Right atrium auricular region (tissue), 2 donors: ENCODE measurements at places on chromosomes 13 and 19. TPM values are rescaled to one million over a fixed set of nuclear protein-coding genes. Genes with fewer than 3 reads are reported as not detected.

The ONECUT3 gene
- not detected for total RNA-seq

GRCh38 chr13:106990594-106990993, 422.7 kb upstream of the ARGLU1 start:
- DNase-seq: no peak

The FAAP24 gene
- 0.67 TPM for total RNA-seq

The ZSCAN5B gene
- not detected for total RNA-seq

The PODNL1 gene
- 0.47 TPM for total RNA-seq

GRCh38 chr13:46855166-46855565, 41.7 kb downstream of the HTR2A start:
- no peak for DNase-seq

- DNase-seq: no peak
These were observed 6.9 kb downstream of the GRAMD1A start for GRCh38 chr19:35006999-35007365.

- DNase-seq: no peak
These were observed 30.0 kb downstream of the SOX1 start for GRCh38 chr13:112096959-112097358.

- no peak for DNase-seq
These were observed 5.5 kb upstream of the CTXN1 start for GRCh38 chr19:7931221-7932061.

- DNase-seq: no peak
These were observed 8.9 kb downstream of the ATG4D start for GRCh38 chr19:10552510-10553053.

DNA sequence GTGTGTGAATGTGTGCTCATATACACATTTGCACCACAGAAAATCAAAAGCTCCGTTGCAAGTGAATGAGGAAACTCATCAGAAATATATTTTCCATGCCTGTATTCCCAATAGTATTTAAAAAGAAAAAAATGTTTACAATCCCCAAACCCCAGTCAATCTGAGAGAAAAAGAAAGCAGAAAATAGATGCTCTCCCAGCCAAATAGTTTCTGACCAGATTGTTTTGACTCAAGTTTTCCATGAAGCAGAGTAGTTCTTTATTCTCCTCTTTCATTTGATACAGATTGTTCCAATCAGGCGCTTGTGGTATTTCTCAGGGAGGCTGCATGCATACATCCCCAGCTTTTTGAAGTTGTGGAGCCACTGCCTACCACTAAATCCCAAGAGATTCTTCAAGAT, 110.6 kb downstream of the STARD13 start:
- no peak for DNase-seq

- no peak for DNase-seq
These were observed 52.0 kb upstream of the TNFRSF19 start for GRCh38 chr13:23518231-23518630.

- DNase-seq: no peak
These were observed 5.7 kb upstream of the ZNF813 start for GRCh38 chr19:53461866-53462265.

DNA sequence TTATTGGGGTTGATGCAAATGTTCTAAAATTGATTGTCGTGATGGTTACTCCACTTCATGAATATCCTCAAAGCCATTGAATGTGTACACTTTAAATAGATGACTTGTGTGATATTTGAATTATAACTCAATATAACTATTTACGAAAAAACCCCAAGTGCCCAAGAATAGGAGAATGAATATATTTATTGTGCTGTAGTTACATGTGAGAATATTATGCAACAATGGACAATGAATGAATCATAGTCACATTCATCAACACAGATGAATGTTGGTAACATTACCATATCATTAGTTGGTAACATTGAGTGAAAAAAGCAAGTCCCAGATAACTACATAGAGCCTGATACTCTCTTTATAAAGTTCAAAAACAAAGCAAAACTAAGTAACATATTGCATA, 127.8 kb upstream of the UBL3 start:
- no peak for DNase-seq

DNA sequence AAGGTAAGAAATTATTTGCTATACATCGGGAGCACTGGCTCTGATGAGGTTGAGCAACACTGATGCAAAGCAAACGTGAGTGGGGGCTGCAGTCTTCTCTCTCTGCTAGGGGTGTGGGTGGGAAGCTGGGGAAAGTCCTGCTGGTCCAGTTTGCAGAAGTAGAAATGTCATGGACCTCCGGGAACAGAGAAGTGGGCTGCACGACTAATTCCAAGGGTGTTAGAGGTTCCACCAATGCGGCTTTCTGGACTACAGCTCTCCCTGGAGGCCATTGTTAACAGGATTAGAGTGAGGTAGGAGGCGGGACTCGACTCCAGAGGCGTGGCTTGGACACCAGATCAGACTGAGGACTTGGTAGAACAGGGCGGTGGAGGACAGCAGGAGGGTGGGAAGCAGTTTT, 5.7 kb upstream of the FBXO27 start:
- no peak for DNase-seq

- no peak for DNase-seq
These were observed 12.9 kb downstream of the CCDC70 start for GRCh38 chr13:51874651-51875050.

The IGSF23 gene
- total RNA-seq: not detected

GRCh38 chr13:72315312-72315711, 412.1 kb downstream of the MZT1 start:
- no peak for DNase-seq

- peak; percentile 61 for DNase-seq
These were observed 19.4 kb downstream of the CEACAM21 start for GRCh38 chr19:41595258-41595889.

DNA sequence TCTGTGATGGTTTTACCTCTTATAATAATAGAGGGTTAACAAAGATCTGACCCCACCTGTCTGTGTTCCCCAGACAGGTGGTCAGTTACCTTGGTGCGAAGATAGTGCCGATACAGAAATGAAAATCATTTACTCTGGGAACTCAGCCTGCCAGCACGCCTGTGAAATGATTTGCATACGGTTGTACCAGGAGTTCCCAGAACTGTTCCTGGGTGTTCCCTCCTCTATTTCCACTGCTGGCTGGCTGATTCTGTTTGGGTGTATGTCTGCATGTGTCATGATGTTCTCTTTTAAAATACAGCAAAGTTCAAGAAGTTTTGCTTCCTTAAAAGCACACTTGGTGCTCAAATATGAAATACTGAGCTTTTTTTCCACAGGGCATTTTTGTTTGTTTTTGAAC, 527.1 kb downstream of the FGF9 start:
- no peak for DNase-seq

The CEACAM21 gene
- total RNA-seq: not detected

GRCh38 chr13:79851318-79851717, 370.4 kb downstream of the NDFIP2 start:
- no peak for DNase-seq

GRCh38 chr13:98326291-98326690, 149.2 kb upstream of the RNF113B start:
- no peak for DNase-seq

GRCh38 chr19:48705431-48705830, 9.7 kb downstream of the FUT2 start:
- DNase-seq: no peak

The YJEFN3 gene
- 1.5 TPM for total RNA-seq

The NFILZ gene
- total RNA-seq: not detected

DNA sequence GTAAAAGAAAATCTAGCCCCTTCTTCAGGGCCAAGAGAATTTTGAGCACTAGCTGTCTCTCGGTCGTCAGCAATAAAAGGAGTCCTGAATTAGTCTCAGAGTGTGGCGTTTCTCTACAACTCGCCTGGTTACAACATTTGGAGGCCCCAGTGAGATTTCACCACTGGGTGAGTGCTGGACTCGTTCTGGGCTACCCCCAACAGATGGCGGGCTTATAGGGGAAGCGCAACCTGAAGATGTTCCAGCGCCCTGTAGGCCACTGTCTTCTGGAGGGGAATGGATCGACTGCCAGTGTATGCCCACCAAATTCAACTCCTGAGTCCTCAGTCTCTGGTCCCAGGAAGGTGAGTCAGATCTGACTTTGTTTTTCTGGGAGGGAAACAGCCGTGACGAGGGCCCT, 11.7 kb upstream of the ZNF181 start:
- no peak for DNase-seq

The CEACAM16 gene
- total RNA-seq: not detected

DNA sequence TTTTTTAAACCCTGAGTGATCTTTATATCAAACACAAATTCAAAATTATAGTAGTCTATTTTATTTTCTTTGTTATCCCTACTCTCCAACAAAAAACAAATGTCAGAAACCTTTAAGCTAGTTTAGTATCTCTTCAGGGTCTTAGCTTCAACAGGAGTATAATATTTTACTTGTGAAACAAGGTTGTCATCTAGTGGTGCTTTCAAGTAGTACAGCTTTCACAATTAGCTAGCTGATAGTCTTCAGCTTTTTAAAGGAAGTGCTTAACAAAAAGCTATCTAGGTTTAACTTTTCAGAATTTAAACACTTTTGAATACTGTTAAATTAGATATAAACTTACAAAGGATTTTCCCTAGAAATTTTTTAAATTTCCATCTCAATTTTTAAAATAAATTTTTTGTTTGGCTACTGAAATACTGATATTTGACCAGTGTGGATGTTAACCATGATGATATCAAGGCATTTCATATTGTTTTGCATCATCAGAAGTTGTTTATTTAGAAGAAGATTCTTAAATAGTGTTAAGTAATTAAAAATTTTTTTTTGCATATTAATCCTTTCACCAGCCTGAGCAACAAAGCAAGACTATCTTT, 34.2 kb downstream of the TDRD3 start:
- no peak for DNase-seq

DNA sequence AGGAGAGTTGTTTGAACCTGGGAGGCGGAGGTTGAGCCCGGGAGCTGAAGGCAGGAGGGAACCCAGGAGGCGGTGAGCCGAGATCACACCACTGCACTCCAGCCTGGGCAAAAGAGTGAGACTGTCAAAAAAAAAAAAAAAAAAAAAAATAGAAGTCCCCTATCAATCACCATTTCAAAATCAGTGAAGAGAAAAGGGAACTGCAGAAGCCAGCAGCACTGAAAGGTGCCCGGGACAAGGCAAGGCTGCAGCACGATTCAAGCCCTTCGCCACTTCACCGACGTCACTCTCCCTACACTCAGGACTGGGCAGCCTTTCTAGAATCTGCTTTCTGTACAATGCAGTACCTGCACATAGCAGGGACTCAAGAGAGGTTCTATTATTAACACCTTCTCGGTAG, 21.9 kb upstream of the USP12 start:
- DNase-seq: no peak

- DNase-seq: no peak
These were observed 145.7 kb downstream of the KLF12 start for GRCh38 chr13:73988461-73988860.

GRCh38 chr19:49210108-49210900, 52.7 kb downstream of the TRPM4 start:
- DNase-seq: no peak

- no peak for DNase-seq
These were observed 134.2 kb downstream of the MIPEP start for GRCh38 chr13:23754997-23755396.

- no peak for DNase-seq
These were observed 12.6 kb downstream of the ZNF888 start for GRCh38 chr19:52910648-52911047.

DNA sequence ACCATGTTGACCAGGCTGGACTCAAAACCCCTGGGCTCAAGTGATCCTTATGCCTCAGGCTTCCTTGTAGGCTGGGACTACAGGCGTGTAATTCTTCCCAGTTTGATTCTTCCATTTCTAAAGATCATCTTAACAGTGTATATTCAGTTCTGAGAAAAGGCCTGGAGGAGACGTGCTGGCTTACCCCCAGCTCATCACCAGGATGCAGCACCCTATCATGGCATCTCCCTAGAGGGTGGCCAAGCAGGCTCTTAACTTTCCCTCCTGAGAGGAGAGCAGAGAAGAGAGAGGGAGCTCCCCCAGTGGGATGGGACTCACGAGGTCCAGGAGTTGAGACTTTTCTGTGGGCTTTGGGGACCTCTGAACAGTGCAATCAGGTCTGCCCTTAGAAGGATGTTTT, 2.1 kb upstream of the TUBA3C start:
- DNase-seq: peak; percentile 18

The KLF5 gene
- 2.8 TPM for total RNA-seq

- DNase-seq: no peak
These were observed 149.4 kb upstream of the FBXL3 start for GRCh38 chr13:77176350-77176749.

DNA sequence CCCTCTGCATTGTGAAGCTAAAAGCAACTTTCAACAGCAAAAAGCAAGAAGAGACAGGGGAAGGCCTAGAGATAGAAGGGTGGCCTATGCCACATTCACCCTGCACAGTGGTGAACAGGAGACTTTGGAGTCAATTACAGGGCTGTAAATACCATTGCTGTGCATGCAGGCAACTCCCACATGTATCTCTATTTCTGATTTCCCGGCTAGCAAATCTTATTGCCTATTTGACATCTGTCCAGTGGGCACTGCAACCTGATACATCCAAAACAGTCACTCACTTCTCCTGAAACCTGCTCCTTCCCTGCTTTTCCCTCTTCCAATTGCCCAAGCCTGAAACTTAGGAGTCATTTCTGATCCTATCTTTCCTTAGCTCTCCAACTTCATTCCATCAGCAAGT, 13.4 kb downstream of the RUBCNL start:
- DNase-seq: no peak

DNA sequence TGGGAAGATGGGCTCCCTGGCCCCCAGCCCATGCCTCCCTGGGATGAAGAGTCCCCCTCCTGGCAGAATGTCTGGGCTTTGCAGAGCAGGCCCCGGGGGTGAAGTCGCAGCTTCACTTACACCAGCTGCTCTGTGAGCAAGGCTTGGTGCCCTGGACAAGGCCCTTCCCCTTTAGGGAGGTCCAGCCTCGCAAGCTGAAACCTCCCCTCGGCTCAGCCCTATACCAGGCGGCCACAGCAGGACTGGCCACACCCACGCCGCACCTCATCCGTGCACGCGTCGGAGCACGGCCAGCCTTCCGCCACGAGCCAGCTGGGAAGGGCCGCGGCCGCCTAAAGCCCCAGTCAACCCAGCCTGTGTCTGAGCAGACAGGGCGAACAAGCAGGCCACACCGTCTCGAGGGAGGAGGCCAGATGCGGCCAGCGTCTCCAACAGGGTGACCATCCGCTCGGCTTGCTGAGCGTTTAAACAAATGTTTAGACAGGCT, 83.2 kb upstream of the MCF2L start:
- DNase-seq: peak; percentile 74

DNA sequence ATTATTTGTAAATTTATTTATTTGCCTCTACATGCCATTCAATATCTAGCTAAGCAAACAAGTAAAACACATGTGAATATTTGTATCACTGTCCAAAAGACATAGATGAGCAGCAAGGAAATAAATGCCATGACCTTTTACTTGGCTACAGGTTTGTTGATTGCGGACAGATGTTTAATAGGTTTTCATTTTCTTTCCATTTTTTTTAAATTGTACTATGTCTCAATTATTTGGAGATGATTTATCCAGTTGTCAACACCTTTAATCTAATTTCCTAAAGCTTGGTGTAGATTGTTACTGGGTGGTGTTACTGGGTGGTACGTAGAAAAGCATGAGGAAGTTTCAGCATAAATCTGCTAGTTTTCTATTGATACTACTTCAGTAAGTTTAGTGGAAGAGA, 560.6 kb upstream of the SPRY2 start:
- no peak for DNase-seq
